Urinary bladder (tissue), 4 donors: ENCODE measurements at places on chromosomes 12 and 14. TPM values are rescaled to one million over a fixed set of nuclear protein-coding genes. Genes with fewer than 3 reads are reported as not detected.
A peak's percentile ranks its signal among the peaks of the same experiment; 100 is the strongest.

DNA sequence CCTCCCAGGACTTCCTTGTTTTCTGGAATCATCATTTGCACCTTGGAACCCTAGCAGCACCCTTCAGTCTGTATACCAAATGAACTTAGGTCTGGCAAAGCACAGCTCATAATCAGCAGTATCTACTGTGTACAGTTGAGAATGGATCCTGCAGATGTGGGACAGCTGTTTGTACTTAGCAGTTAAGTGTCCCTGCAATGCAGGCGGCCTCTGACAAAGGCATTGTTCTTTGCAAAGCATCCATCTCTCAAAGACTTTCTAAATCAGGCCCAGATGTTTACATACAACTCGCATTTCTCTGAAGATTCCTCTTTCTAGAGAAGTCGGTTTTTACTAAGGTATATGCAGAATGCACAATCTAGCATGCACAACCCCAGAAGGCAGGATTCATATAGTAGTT lies 170.5 kb upstream of the RBM19 start:
- DNase-seq = no peak

DNA sequence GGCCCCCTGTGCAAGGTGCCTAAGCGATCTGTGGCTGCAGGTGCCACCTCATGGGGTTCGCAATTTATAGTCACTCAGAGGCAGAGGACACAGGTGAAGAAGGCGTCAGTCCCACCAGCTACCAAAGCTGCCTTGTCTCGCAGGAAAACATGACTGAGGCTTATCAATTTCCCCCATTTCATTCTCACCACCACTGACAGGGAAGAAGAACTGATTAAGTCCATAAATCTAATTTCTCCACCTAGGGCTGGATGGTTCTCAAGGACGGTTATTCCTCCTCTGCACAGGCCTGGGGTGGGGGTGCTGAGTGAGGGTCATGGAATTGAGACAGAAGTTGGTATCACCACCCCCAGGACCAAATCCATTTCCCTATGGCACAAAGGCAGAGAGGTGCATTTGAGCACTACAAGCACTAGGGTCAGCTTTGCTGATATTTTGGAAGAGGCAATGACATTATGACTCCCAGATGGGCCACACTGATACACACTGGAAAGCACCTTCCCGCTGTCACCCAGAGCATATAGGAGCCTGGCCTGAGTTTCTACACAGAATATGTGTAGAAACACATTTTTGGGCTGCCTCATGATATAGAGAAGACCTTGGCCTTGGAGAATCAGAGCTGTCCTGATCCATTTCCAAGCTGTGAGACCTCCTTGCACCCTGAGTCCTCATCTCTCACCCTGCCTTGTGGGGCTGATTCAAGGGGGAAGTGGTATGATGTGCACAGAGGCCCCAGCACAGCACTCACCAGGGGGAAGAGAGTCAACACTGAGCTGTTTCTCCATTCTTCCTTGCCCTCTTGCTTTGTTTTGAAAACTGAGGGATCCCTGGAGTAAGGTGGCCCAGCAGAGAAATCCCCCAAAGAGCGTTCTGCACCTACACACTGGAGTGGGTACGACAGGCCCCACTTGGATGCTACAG lies 59.4 kb downstream of the PITPNM2 start:
- DNase-seq = no peak

DNA sequence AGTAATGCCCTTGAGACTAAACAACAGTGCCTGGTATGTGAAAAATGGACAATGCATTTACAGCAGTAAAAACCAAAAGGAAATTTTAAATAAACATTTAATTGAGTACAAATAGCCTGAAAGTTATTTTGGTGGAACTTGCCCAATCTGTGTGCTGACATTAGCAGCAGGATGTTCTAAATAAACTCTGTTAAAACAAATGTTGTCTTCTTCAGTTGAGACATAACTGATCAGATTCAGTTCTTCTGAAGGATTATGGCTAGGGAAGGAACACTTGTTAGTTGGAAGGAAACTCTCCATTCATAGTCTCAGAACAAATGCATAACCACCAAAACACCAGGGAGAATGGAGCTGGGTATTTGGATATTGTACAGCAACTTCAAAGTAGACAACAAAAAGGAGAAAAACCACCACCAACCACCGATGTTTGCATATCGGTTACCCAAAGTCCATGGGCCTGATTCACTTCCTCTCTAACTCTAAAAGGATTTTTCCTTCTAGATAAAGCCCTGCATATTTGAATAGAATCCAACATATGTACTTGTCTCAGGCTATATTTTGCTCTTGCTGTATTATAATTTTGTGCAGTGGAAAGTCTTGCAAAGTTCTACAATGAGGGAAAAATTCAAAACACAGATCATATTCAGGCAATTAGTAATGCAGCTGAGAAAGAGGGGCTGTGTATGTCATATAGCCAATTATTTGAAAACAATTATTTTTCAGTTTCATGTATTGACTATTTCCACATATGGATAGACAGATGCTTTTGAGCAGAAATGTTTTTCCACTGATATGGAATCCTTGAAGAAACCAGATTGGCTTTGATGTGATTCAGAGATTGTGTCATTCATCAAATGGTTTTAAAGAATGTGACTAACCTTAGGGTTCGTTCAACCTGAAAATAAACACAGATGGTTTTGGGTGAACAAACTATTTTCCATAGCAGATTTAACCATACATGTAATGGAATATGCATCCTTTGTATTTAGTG lies 152.2 kb upstream of the BMP4 start:
- DNase-seq = no peak

GRCh38 chr14:63752449-63753169 lies 24.7 kb upstream of the SGPP1 start:
- DNase-seq = no peak

DNA sequence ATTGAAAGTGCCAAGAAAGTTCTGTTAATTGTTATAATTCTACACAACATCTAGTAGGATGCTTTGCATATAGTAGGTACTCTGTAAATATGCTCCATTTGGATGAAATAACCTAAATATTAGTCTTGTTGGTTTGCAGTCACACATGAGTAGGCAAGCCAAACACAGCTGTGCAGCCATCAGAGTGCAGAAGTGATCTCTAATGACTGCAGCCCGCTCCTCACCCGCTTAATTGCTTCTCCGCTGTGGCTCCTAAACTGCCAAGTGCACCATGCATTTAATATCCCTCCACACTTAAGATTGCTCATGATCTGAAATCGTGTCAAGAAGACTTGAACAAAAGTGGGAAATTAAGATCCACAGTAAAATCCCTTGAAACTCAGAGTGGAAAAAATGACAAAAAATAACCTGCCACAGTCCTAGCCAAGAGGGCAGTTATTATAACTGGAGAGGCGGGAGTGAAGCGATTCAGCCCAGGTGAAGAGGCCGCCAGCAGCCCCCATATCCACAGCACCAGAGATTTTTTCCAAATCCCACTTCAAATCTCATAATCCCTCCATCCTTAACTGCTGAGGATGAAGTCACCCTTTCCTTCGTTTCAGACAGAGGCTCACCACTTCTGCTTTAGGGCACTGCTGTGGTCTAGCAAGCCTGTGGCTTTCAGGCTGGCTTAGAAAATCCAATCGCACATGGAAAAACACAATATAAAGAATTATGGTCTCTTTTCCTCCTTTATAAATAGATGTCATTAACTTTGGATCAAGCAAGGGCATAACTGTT lies 69.5 kb downstream of the TMEM30B start:
- no peak for DNase-seq

- DNase-seq = no peak
Observed at GRCh38 chr12:93287149-93287548, 90.6 kb upstream of the NUDT4 start.

The TMEM30B gene
- 9.8 TPM for polyA plus RNA-seq

DNA sequence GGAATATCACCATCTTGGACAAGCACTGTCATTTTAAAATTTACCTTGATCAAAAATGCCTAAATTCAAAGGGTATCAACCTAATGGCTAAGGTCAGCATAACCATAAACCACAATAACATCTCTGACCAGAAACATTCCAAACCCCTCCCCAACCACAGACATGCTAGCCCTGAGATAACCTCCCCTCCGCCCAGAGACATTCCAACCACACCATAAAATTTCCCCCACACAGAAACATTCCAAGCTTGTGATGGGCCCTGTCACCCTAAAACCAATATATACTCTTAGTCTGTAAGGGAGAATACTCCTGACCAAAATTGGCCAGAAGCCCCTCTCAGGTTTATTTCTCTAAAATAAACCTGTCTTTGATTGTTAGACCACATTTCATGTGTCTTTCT lies 17.7 kb downstream of the EPYC start:
- no peak for DNase-seq

GRCh38 chr12:16189849-16190248 lies 87.6 kb downstream of the SLC15A5 start:
- DNase-seq = no peak

The PTPN21 gene
- polyA plus RNA-seq = 14.5 TPM

The AKAP5 gene
- 0.35 TPM for polyA plus RNA-seq

DNA sequence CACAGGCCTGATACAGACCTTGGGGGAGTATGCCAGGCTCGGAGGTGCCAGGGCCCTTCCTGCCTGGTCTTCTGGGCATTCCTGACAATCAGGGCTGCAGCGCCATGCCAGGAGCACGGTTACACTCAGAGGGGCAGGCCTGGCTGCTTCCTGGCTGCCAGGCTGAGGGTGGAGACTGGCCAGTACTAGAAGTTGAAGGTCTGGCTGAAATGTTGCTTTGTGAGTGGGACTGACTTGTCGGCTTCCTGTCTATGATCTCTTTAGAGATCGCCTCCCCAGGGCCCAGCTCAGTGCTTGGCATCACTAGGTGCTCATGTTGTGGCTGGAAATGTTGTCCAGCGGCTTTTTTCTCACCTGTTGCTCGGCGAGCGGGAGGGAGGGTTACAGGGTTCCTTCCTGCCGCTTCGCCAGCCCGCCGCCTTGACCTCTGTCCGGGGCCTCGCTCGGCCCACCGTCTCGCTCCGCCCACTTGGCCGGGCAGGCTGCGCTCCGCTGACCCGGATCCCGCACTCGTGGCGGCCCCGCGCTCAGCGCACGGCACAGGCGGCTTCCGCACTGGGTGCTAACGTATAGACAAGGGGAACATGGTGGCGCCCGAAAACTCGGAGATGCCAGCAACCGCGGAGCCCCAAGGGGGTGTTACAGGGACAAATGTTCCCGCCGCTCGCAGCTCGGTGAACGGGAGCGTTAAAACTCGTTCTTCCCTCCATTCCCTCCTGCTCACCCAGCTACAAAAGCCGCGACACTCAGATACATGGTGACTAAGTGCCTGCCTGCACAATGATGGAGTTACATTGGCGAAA lies 32.6 kb downstream of the PAPLN start:
- DNase-seq = no peak

GRCh38 chr14:94051115-94051514 lies 25.0 kb downstream of the OTUB2 start:
- DNase-seq = peak; percentile 11

- DNase-seq = no peak
Observed at GRCh38 chr12:95371571-95371970, 102.4 kb upstream of the METAP2 start.

DNA sequence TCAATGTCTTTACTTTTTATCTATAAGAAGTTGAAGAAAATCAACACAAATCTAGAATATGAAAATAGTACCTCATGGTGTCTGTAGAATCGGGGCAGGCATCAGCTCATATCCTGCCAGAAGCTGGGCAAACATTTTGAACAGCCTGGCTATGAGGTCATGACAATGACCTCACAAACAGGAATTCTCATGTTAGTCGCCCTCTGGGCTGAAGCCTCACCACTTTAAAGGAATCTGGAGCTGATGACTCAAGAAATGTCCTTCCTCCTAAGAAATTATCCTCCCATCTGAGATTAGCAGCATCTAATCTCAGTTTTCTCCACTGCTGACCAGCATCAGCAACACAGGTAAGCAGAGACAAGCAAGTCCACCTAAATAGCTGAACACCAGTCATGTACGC lies 27.1 kb downstream of the CLIP1 start:
- DNase-seq = no peak
